IMR-90 (cell line): ENCODE measurements at places on chromosomes 16 and 17.

GRCh38 chr16:4272114-4272956 is 488 bp downstream of the TFAP4 start:
- no peak for DNase-seq

DNA sequence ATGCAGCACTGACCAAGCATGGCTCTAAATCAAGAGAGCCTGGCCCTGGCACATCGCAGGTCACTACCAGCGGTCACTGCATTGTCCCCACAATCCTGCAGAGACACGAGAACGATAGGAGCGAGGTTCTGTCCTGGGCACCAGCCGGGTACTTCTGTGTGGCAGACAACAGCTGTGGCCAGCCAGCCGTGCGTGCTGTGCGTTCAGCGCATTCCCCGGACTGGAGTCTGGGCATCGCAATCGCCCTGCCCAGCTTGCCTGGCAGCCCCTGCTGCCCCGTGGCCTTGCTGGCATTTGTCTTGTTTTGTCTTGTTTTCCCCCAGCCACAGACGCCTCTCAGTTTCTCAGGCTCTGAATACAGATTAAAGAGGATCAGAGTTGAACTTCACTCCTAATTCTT is 33.9 kb downstream of the COTL1 start:
- no peak for DNase-seq

DNA sequence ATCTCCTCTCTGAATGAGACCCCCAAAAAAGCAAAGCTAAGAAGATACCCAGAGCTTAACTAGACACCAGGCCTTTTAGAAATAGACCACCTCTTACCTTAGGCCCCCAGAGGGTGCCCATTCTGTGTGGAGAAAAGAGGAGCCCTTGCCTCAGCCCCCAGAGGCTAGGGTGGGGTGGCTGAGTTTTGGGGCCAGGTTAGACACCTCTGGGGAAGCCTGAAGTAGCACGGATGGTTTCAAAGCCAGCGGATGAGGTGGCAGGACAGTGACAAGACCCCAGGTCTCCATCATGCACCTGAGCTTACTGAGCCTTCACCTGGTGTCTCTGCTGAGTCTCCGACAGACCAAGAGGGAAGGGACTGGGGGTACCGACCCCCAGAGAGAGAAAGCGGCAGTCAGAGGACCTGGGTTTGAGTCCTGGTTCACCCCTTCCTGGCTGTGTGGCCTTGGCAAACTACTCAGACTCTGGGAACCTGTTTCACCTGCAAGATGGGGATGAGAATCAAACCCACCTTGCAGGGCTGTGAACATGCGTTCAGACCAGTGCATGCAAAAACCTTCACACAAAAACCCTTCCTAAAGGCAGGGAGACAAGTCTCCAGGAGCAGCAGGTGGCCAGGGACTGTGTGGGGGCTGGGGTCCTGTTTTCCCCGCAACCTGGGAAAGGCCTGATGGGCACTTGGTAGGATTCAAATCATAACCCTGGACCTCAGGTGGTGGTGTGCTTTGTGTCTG is 7.7 kb downstream of the SCGB1C2 start:
- no peak for DNase-seq

GRCh38 chr17:57685499-57686132 is 59.5 kb downstream of the CCDC182 start:
- no peak for DNase-seq

GRCh38 chr16:76656994-76657393 is 379.8 kb downstream of the CNTNAP4 start:
- no peak for DNase-seq

GRCh38 chr17:40076591-40076990 is 13.8 kb downstream of the THRA start:
- DNase-seq: no peak

GRCh38 chr16:10182222-10183053 is at the start of gene GRIN2A:
Gene GRIN2A, minus strand, starts transcription at chr16:10182428. Its CDS starts 2,017 bp downstream, at chr16:10180411.
- DNase-seq: no peak

DNA sequence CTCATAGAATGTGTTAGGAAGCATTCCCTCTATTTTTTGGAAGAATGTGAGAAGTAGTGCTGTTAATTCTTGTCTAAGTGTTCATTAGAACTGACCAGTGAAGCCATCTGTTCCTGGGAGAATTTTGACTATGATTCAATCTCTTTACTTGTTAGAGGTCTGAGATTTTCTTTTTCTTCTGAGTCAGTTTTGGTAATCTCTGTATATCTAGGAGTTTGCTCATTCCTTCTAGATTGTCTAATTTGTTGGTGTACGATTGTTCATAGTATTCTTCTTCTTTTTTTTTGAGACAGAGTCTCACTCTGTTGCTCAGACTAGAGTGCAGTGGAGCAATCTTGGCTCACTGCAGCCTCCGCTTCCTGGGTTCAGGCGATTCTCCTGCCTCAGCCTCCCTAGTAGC is 20.4 kb downstream of the NFATC3 start:
- no peak for DNase-seq

DNA sequence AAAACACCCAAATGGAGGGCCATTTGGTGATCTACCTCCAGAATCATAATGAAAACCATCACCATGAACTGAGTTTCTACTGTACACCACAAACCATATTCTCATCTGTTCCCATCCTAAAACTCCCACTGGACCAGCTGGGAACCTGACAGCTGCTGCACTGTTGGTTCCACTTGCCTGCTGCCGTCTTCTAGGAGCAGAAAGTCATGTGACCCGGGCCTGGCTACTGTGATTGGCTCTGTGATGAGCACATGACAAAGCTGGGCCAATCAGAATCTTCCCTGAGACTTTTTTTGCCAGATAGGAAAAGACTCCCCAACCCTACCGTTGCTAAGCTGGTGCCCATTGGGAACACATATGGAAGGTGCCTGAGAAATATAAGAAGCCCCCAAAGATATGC is 264.2 kb downstream of the MRTFB start:
- DNase-seq: no peak

DNA sequence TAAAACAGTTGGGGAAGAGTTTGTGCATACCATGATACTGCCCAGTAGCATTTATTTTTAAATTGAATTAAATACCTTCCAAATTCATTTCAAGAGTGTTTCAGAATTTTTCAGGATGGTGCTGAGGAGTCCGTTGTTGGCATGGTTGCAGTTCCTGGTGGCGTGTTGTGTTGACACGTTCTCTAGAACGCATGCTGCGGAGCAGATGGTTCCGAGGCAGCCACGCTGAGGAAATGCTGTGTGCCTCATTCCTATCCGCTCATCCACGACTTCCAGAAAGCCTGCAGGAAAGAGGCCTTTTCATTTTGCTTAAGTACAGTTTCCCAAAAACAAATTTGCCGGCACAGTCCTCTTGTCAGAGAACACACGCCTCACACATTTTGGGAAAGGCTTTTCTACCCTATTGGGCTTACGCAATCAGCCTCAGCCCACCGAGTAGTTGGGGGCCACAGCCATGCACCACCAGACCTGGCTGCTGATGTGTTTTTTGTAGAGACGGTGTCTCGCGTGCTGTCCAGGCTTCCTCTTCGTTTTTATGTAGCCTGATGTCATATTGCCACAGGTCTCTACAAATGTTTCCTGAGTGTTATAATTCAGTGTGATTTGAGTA is 32.1 kb upstream of the IL17C start:
- DNase-seq: no peak

DNA sequence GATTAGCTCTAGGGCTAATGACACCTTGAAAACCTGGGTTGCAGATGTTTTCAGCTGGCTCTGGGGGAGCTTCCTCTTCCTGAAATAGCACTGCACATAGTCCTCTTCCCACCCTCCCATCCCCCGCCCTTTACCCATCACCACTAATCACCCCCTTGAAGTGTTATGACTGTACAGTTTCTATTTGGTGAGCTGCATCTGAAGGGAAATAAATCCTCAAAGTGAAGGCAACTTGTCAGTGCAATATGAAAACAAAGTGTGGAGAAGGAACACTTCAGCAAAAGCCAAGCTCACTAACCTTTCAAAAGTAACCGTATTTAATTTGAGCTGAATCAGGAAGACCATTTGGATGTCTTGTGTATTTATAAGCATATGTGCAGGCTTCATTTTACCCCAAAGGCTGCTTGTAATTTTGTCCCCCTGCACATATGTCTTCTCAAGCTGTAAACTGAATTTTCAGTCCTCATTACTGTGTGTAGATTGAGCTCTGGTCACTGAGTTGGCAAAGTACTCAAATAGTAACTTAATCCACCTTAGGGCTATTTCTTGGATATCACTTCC is 44.1 kb upstream of the CA10 start:
- DNase-seq: no peak

DNA sequence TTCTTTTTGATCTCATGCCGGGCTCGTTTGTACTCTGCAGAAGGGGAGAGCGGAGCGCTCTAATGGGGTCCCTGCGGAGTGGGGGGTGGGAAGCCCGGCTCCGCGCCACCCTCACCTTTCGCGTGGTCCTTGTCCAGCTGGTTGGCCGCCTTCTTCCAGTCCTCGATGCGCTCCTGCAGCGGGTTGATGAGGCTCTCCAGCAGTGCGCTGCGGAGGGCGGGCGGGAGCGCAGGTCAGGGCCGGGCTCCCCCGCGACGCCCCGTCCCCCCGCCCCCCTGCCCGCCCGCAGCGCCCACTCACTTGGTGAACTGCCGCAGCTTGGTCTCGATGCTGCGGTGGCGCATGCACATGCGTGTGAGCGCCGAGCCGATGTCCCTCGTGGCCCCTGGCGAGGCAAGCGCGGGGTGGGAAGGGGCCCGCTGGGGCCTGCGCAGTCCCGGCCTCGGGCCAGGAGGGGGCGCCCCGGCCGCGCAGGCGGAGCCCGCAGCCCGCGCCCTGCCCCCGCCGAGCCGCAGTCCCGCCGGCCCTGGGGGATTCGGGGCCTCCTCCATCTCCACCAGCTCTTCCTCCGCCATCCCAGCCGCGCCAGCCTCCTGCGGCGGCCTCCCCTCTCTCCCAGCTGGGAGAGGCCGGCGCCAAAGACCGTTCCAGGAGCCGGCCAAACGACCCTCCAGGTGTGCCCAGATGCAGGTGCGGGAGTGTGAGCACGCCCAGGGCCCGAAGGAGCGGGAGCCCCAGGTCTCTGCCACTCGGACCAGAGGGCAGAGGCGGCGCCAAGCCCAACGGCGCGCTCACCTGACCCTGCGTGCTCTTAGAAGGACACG is 6.0 kb downstream of the MTSS2 start:
- DNase-seq: no peak

- DNase-seq: no peak
Measured at GRCh38 chr17:83148317-83149028, 69.1 kb downstream of the METRNL start.

DNA sequence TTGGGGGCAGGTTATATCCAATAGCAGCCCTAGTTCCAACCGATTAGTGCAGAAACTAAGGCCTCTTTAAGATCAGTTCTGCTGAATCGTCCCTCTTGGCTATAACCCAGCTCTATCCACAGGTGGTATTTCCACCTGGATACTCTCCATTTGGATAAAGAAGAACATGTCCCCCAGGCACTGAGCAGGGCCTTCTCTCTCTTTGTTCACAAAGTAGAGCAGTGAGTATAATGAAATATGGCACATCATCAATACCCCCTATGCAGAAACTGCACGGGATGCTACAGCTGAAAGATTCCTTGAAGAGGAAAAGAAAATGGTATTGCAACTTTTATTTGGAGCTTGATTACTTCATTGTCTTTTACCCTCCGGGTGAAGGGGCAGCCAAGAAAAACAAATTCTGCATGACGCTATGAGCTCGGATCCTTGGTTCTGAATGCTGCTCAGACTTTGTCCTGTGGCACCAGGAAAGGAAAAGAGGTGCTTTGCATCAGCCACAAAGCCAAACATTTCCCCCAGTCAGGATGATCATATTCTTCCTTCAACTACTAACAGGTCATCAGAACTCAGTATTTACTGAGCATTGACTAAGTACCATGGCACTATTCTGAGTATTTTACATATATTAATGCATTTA is 399.7 kb downstream of the NPIPA8 start:
- DNase-seq: no peak

- DNase-seq: no peak
Measured at GRCh38 chr17:38498353-38498752, 70.1 kb downstream of the ARHGAP23 start.

DNA sequence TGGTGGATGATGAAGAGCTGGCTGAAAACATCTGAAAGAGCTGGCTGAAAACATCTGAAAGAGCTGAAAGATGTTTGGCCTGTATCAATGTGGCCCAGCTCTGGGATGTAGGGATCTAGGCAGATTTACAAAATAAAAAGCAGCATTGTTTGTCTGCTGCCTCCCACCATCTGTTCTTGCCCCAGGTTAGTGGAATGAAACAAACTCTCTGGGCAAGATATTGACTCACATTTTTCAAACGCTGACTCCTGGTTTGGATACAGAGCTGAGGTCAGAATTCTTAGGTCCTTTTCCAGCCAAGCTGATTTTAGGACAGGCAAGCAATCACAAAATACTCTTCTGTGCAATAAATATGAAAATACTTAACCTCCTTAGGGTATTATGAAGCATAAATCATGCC is 139.0 kb downstream of the STX8 start:
- DNase-seq: no peak

DNA sequence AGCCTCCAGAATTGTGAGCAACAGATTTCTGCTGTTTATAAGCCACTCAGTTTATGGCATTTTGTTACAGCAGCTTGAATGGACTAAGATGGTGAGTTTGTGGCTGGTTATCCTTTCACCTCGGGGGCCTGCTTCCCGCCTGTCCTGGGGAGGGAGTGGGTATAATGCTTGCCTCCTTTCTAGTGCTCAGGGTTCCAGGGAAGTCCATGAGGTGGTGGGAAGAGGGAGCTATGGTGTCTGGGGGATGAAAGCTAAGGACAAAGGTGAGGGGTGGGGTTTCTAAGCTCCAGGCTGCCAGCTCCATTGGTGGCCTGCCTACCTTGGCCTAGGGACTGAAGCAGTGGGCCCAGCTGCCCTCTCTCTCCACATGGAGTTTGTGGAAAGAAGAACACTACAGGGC is 50.2 kb upstream of the SDK2 start:
- DNase-seq: no peak

- DNase-seq: no peak
Measured at GRCh38 chr17:71846561-71847110, 274.2 kb upstream of the SOX9 start.

DNA sequence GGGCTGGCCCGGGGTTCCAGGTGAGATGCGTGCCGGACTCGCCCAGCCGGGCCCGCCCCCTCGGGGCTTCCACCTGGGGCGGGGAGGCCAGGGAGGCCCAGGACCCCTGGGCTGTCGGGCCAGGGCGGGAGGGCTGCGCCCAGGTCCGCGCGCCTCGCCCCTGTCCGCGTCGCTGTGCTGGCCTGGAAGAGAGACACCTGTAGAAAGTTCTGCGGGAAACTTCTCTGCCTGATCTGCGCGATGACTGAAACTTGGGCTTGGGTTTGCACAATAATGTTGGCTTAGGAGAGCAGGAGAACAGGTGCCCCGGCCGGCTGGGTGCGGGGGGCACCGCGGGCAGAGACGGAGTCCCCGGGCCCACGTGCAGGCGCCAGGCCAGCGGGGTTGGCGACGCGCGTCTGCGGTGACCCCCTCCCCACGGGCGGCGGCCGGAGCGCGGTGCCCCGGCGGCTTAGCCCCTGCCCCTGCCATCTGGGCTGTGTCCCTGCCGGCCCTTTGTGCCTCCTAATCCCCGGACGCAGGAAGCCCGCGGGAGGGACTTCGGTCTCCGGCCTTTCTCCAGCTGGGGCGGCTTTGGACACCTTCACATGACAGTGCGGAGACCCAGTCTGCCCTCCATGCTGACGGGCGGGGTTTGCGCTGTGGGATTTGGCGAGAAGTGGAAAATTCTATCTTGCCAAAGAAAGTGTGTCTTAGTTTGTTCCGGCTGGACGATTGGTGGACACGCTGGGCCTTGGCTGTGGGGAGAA is 483 bp downstream of the LLGL2 start:
- no peak for DNase-seq
